Kidney (tissue), 22 donors: ENCODE measurements at places on chromosomes 6 and 20. TPM values are rescaled to one million over a fixed set of nuclear protein-coding genes. Genes with fewer than 3 reads are reported as not detected.
A peak's percentile ranks its signal among the peaks of the same experiment; 100 is the strongest.

DNA sequence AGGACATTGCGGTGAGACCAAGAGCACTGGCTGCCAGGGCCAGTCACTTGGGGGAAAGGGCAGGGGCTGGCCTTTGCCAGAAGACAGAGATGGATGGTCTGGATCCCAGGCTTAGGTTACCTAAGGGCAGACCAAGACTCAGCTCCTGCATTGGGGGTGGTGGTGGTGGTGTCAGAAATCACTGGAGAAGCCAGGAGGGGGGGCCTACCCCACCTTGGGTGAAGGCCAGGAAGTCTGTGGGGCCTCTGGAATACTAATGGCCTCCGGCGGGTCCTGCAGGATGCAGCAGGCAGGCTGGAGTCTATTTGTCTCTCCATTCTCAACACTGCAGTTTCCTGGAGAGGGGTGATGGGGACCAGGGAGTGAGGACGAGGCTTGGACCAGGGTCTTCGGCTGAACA, 32.8 kb downstream of the CD40 start:
- DNase-seq, result no peak

- no peak for DNase-seq
Measured at GRCh38 chr20:34096699-34097444, 15.2 kb downstream of the EIF2S2 start.

GRCh38 chr6:10961837-10962236, 75.0 kb downstream of the SYCP2L start:
- no peak for DNase-seq

GRCh38 chr6:27830212-27830599, 82.0 kb downstream of the OR2B2 start:
- DNase-seq, result no peak

DNA sequence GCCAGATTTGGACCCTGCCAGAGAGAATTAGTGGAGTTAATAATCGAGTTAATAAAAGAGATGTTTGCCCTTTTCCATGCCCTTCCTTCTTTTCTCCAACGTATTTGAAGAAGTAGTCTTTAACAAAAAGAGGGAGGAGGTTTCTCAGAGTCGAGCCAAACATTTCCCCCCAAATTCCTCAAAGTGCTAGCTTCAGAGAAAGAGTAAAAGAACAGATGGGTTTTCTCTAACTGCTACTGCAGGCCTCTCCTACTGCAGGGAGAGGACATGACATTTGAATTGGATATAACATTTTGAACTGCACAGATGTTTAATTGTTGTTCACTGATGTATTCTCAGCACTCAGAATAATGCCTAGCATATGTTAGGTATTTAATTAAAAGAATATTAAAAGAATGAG, 25.5 kb downstream of the RWDD2A start:
- DNase-seq, result no peak

- no peak for DNase-seq
Measured at GRCh38 chr6:101926149-101926925, 532.8 kb downstream of the GRIK2 start.

GRCh38 chr6:15317934-15318902, 72.3 kb downstream of the JARID2 start:
- peak; percentile 34 for DNase-seq

DNA sequence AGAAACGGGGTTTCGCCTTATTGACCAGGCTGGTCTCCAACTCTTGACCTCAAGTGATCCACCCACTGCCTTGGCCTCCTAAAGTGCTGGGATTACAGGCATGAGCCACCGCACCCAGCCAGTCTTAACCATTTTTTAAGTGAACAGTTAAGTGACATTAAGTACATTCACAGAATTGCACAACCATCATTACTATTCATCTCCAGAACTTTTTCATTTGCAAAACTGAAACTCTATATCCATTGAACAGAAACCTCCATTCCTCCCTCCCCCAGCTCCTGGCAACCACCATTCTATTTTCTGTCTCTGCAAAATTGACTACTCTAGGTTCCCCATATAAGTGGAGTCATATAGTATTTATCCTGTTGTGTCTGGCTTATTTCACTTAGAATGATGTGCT, 59.7 kb downstream of the PLCB4 start:
- no peak for DNase-seq

GRCh38 chr6:123017104-123017682, 21.2 kb downstream of the CLVS2 start:
- no peak for DNase-seq

DNA sequence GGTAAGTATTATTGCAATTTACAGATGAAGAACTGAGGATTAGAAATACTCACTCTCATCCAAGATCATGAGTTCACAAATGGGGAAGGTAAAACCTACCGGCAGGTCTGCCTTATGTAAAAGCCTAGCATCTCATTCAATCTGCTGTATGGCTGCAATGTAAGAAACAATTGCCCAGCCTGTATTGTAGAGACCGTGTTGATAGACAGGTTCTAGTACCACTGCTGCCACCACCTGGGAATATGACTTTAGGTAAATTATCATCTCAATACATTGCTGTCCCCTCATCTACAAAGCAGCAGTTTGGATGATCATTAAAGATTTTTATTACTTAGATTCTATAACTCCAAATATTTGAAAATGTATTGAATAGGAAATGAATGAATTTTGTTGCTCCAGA, 23.3 kb upstream of the ARHGAP18 start:
- no peak for DNase-seq

- DNase-seq, result peak; percentile 78
Measured at GRCh38 chr6:152552616-152553209, 84.4 kb downstream of the SYNE1 start.

GRCh38 chr20:14790771-14791620, 453.6 kb upstream of the FLRT3 start:
- no peak for DNase-seq

DNA sequence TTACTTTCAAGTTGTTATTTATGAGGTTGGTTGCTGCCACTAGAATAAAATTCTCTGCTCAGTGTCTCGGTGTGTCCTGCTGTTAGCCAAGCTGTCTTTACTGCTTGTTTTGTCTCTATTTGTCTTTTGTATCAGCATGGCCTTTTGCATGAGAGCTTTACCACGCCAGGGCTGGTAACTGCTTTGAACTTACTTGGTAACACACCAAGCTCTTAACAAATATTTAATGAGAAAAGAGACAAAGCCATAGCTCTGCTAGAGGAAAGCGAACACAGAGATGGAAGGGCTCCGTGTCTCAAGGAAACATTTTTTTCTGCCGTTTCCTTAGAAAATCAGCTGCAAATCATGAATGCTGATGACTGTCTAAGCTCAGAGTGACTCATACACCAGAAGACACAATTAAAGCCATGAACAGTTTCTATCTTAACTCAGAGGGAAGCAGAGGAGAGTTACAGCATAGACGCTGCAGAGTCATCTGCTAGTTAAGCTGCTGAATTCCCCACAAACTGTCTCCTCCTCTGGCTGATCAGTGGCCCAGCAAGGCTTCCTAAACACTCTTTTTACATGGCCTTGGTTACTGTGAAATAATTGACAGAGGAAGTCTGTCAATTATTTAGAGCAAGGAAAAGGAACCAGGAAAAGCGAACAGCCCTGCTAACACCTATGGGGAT, 44.8 kb downstream of the AGPAT4 start:
- DNase-seq, result peak; percentile 66

DNA sequence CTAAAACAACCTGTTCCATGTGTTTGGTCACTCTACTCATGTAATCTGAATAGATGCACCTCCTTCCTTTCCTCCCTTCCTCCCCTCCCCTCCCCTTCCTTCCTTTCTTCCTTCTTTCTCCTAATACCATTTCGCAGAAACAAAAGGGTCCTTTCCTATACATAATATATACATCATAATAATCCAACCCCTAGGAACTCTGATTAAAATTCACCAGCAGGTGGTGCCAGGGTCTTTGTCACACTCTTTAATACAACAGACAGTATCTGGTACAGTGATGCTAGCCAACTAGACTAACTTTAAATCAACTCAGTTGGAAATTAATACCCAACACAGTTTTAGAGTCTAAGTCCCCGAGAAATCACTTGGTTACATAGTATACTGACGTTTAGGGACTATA, 181.2 kb upstream of the SHLD1 start:
- peak; percentile 76 for DNase-seq

- DNase-seq, result no peak
Measured at GRCh38 chr20:44026647-44027342, 112.1 kb downstream of the TOX2 start.

DNA sequence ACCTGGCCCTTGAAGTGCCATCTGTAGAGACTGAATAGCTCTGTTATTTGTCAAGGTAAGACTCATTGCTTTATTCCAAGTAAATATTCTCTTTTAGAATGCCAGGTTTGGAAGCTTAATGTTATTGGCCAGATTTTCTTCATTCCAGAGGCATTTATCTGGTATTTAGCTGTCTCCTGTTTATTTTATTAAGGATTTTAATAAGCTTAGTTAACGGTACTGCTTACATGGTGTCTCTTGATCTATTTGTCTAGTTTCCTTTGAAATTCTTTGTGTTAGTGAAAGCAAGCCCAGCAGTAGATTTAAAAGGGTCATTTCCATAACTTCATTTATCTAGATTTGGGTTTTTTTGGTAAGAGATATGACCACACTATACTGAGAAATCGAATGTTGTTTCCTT, 7.7 kb downstream of the RALY start:
- no peak for DNase-seq

GRCh38 chr6:163585932-163586437, 171.5 kb downstream of the QKI start:
- no peak for DNase-seq

GRCh38 chr20:51500311-51500710, 42.2 kb downstream of the NFATC2 start:
- DNase-seq, result no peak

DNA sequence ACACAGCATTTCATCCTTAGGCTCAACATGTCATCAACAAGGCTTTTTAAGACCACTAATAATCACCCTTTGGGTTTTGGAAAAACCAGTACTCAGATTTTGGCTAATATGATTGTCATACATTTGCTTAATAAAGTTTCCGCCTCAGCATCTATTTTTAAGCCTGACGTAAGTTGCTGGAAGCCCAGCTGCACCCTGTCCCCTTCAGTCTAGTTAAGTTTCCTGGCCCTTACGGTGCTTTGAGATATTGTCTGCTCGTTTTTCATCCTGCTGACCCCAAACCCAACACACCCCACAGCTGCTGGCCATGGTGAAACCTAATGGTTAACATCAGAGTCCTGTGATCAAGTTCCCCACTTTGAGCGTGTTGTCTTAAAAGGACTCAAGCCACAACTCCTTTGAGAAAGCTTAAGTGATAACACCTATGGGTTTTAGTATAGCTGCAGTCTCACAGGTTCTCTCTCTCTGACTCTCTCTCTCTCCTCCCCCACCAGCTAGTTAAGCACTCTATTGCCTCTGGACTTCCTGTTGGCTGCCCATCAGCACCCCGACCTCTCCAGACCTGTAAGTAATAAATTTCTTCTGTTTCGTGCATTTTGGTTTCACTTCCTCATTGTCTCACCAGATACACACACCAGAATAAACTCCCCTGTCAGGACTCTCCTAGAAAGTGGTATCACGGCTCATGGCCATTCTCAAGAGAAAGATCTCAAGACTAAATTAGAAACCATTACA, 802.0 kb downstream of the C6orf118 start:
- no peak for DNase-seq

- DNase-seq, result no peak
Measured at GRCh38 chr6:16413399-16413798, 175.0 kb downstream of the GMPR start.

DNA sequence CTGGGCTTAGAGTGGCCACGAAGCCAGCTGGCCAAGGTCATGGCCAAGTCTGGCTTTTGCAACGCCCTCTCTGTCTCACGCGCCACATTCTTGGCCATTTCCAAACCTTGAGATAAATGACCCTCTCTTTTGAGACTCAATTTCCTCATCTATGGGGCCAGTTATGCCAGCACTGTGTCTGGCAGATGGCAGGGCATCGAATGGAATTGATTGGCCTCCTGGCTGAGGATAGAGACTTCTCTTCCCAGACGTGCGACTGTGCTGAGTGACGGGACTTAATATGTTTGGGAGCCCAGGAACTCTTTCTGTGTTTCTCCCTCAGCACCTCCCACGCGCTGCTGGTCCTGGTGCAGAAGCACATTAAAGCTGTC, 7.6 kb downstream of the BPIFB2 start:
- DNase-seq, result peak; percentile 22

DNA sequence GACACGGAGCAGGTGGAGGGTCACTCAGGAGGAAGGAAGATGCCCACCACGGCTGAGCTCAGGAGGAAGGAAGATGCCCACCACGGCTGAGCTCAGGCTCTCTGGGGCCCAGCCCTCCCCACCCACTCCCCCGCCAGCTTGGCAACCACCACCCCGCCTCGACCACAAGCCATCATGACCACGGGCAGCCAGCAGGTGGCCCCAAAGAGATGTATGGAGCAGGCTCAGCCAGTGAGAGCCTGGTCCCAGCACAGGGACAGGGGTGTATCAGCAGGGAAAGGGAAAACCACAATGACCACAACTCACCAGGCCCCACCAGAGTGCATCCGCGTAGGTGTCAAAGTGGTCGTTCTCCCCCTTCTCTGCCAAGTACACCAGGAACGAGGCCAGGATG, 30.4 kb downstream of the KCNQ2 start:
- DNase-seq, result peak; percentile 63

DNA sequence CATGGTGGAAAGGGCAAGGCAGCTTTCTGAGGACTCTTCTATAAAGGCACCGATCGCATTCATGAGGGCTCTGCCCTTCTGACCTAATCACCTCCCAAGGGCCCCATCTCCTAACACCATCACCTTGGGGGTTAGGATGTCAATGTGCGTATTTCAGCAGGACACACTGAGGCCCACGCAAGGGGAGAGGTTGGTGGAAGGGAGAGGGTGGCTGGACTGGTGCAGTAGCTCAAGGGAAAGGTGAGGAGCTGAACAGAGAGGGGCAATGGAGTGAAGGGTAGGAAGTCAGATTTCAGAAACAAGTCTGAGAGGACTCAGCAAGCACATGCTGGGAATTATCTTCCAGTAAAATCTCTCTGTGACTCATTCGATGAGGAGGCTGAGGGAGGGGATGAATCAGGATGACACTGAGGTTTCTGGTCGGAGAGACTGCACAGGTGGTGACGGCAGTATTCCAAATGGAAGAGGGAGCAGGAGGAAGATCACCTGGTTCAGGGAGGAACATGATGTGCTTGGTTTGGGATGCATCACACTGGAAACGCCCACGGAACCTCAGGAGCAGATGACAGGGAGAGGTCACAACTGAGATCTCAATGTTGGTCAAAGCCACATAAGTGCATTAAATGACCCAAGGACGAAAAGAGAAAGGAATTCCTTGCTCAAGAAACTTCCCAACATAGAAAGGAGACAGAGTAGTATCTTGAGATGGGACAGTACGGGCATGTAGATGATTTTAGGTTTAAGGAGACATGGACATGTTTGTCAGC, 67.1 kb downstream of the TFAP2A start:
- no peak for DNase-seq

The FAM209B gene
- not detected for polyA plus RNA-seq

The TP53TG5 gene
- not detected for polyA plus RNA-seq

The C20orf144 gene
- not detected for polyA plus RNA-seq

The CLDN20 gene
- polyA plus RNA-seq, result 0.77 TPM

The BHLHE23 gene
- not detected for polyA plus RNA-seq

The UBD gene
- polyA plus RNA-seq, result 16.9 TPM

The KHDC1L gene
- polyA plus RNA-seq, result not detected

The FHL5 gene
- 4.3 TPM for polyA plus RNA-seq

The ETV7 gene
- 0.99 TPM for polyA plus RNA-seq

The AIF1 gene
- polyA plus RNA-seq, result 121 TPM

The ADRM1 gene
- polyA plus RNA-seq, result 79.4 TPM

The SYNGAP1 gene
- 2.7 TPM for polyA plus RNA-seq
